Breast epithelium (tissue), 4 donors: ENCODE measurements at places on chromosomes 6 and 20. TPM values are rescaled to one million over a fixed set of nuclear protein-coding genes. Genes with fewer than 3 reads are reported as not detected.

- no peak overlapping the region for H3K4me3 ChIP-seq
- no peak overlapping the region for H3K27ac ChIP-seq
These were observed 9.2 kb upstream of the DSP start for GRCh38 chr6:7532232-7532631.

The CRISP3 gene
- total RNA-seq, result not detected

The BHLHE23 gene
- total RNA-seq, result not detected

GRCh38 chr20:1968964-1969363, 24.9 kb downstream of the PDYN start:
- H3K4me3 ChIP-seq, result no peak overlapping the region
- no peak overlapping the region for H3K27ac ChIP-seq
- H3K4me1 ChIP-seq, result no peaks in the 10 kb centered on the region
- H3K27me3 ChIP-seq, result no peaks in the 10 kb centered on the region
- no peaks in the 10 kb centered on the region for H3K36me3 ChIP-seq

The MCCD1 gene
- total RNA-seq, result not detected

- no peak for DNase-seq
- H3K27ac ChIP-seq, result no peak overlapping the region
- H3K4me1 ChIP-seq, result no peaks in the 10 kb centered on the region
These were observed 65.6 kb downstream of the ZNF292 start for GRCh38 chr6:87220997-87221396.
